ENCODE measurements at places on chromosomes 16 and 17. TPM values are rescaled to one million over a fixed set of nuclear protein-coding genes. Genes with fewer than 3 reads are reported as not detected.

The TNFRSF17 gene
- not detected for total RNA-seq

The AMFR gene
- total RNA-seq = 149 TPM

The MYH2 gene
- not detected for total RNA-seq

The FNDC8 gene
- not detected for total RNA-seq

The MYH13 gene
- total RNA-seq = not detected

The FOXN1 gene
- 28.9 TPM for total RNA-seq

The SLFN13 gene
- 7.8 TPM for total RNA-seq

The SLC13A2 gene
- 13.1 TPM for total RNA-seq

The PIPOX gene
- total RNA-seq = 2.5 TPM

The ENGASE gene
- 27.4 TPM for total RNA-seq

Data from lower leg skin (tissue), 4 donors.